ENCODE measurements at places on chromosomes 3 and 15.

GRCh38 chr3:124202754-124203153 lies 210.8 kb upstream of the ROPN1 start:
- DNase-seq = no peak

- DNase-seq = no peak
Measured at GRCh38 chr3:35723480-35724097, 84.3 kb downstream of the ARPP21 start.

DNA sequence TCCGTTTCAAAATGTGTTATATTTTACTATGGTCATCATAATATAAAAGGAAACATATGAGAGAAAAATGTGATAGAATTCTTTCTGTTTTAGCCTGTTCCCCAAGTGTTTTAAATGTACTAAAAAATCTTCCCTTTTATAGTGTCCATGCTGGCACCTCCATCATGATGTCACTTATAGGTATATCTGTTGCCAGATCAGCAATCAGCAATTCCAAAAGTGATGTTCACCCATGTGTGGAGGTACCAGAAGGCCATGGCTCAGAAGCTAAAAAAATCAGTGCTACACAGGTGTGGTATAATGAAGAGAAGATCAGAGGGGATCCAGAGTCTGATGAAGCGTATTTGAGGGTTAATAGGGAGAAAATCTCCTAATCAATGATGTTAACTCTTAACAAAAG lies 1.1 kb upstream of the GPR15 start:
- no peak for DNase-seq

- no peak for DNase-seq
Measured at GRCh38 chr15:88299497-88299896, 43.0 kb upstream of the NTRK3 start.

DNA sequence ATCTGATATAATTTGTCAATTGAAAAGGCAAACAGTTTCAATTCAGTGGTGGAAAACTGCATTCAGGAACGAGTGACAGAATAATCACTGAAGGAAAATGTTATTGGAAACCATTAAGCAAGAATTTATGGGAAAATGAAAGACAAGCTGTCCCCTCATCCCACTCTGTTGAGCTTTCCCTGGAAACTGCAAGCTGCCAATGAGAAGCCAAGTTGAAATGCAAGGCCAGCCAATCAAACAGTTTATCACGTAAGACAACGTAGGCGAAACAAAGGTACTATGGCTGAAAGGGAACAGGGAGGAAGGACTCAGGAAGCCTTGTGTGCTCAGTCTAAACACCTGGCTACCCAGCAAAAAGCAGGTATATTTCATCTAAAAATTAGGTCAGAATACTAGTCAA lies 187.9 kb upstream of the ATP10A start:
- no peak for DNase-seq

GRCh38 chr15:80906159-80906766 lies 83.4 kb downstream of the MESD start:
- DNase-seq = no peak

DNA sequence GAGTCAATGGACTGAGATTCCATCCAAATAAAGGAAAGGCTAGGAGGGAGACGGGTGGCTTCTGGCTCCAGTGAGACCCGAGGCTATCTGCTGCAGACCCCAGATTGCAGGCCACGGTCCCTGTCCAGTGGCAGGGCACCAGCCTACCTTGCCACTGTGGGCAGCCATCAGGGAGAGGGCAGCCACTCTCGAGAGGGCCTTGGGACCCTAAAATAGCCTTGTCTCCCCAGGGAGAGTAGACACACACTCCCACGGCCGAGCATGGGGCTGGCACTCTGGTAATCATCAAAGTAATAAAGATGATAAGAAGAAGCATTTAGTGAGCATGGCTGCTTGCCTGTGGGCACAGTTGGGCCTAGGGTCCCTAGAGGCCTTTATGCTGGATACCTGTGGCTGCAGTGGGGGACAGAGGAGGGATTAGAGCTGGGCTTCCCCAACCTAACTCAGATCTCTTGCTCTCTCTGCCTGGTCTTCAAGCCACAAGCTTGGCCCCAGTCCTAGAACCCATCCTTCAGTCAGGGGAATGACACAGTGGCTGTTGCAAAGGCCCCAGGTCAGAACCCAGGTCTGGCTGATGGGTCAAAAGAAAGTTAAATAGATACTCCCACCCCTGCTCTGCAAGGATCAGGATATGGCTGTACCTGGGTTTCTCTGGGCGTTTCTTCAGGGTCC lies 9.2 kb upstream of the VIPR1 start:
- no peak for DNase-seq

DNA sequence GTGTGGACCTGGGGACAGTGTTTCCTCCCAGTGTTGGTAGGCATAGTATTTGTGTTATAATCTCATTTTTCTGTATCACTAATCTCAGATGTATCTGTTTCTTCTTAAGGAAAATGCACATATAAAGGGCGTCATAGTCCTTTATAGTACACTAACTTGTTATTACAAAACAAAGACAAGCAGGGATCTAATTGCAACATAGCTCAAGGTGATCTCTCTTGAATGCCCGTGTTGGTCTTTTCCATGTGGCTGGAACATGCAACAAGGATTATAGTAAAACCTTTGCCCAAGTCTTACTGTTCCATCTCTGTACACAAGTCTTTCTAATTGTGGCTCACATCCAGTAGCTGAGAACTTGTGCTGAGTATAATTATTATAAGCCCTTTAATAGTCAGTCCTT lies 3.5 kb upstream of the GPR87 start:
- no peak for DNase-seq
